ENCODE measurements at places on chromosomes 4 and X.
A peak's percentile ranks its signal among the peaks of the same experiment; 100 is the strongest.

GRCh38 chrX:108701633-108702032 lies 34.7 kb downstream of the IRS4 start:
- DNase-seq: no peak

GRCh38 chrX:10709276-10709675 lies 88.9 kb upstream of the MID1 start:
- DNase-seq: no peak

DNA sequence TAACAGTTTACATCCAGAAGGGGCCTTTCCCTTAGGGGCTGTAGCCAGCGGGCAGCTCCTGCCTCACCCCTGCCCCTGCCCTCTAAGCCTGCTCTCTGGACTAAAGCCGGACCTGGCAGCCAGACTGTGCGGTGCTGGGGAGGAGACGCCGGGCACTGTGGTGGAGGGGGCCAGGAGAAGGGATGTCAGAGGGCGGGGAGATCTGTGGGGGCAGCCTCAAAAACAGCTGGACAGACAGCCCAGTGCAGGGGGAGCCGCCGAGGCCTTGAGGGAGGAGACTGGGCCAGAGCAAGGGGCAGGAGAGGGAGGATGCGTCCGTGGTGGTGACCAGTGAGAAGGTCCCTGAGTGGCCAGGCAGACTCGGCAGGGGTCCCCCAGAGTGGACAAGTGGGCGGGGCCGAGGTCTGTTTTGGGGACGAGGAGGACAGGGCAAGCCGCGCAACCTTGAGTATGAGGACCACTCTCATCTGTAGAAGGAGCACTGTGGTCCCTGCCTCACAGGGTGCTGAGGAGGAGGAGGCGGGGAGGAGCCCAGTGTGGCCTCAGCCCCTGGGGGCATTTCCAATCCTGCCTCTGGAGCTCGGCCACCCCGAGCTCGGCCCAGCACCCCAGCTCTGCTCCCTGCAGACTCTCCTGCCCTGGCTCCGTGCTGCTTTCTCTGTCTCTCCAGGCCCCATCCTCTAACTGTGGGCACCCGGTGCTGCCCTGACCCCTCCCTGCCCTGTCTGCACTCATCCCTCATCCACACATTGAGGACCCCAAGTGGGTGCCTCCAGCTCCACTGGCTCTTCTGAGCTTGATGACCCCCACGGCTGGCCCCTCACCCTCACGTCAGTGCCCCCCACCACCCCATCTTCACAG lies 59.2 kb upstream of the NKX1-1 start:
- DNase-seq: no peak

DNA sequence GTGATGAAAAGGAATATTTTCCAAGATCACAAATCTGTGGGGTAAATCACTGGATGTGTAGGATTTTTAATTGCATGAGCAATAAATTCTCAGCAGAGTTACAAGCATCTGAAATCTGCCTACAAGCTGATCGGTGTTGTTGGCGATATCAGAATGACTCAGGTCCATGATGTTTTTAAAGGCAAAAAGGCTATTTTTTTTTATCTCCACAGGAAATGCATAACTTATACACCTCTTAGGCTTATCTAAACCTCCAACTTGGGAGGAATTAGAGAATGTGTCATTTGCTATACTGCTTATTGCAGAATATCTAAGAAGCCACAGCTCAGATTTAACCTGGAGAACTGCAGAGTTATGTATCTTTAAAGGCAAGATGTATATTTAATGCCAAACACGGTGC lies 61.6 kb downstream of the KIT start:
- DNase-seq: no peak

DNA sequence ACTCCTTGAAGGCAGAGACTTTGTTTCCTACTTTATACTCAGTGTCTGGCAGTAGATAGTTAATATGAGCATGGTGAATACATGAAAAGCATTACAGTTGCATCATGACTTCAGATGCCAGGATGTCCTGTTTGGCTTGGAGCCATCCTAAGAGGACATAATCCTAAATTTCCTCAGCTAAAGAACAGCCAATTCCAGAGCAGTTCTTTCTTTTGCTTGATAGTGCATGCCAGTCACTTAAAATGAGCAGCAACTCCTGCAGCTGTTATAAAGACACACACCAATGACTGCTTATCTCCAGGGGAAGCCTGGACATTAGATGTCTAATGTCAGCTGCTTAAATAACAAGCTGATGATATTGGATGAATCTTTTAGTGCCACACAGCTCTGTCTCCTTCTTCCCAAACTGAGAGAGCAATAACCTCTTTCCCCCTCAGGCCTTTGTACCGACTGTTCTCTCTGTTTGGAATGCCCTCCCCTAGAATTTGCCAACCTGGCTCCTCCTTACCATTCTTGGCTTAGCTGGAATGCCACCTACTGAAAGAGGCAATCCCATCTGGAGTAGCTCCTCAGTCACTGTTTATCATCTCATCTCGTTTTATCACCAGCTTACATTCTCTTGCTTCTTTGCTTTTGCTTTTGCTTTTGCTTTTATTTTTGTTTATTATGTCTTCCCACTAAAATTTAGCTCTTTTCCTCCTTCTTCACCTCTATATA lies 100.8 kb upstream of the USP38 start:
- no peak for DNase-seq

DNA sequence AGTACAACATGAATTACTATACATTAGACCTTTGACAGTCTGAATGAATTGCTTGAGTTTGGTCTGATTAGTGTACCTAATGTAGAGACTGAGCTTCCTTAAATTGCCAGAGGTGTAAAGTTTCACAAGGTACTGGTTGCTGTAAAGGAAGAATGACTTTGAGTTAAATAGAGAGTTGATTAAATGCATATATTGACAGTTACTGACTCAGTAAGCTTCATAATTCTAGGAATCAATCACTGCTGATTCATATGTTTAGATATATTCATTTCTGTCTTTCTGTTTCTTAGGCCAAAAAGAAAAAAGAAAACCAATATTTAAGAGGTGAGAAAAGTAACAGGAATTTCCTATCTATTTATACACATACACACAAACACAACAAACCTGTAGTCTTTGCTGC lies 16.2 kb upstream of the ART3 start:
- DNase-seq: no peak

DNA sequence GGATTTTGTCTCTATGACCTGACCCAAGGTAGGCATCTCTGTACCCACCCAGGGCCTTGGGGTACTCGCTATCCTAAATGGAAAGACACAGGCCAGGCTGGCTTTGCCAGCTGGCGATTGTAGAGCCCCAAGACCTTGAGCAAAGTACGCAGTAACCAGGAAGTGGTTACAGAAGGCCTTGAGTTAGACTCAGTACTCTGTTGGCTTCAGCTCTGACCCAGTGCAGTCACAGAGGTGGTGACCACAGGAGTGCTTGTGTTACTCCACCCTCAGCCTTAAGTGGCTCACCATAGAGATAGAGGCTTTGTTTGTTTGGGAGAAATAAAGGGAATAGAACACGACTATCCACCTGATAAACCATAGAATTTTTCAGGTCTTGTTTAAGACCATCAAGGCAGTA lies 880.5 kb upstream of the POU3F4 start:
- DNase-seq: no peak

- peak; percentile 0 for DNase-seq
Observed at GRCh38 chrX:155662282-155662681, 49.5 kb upstream of the TMLHE start.

DNA sequence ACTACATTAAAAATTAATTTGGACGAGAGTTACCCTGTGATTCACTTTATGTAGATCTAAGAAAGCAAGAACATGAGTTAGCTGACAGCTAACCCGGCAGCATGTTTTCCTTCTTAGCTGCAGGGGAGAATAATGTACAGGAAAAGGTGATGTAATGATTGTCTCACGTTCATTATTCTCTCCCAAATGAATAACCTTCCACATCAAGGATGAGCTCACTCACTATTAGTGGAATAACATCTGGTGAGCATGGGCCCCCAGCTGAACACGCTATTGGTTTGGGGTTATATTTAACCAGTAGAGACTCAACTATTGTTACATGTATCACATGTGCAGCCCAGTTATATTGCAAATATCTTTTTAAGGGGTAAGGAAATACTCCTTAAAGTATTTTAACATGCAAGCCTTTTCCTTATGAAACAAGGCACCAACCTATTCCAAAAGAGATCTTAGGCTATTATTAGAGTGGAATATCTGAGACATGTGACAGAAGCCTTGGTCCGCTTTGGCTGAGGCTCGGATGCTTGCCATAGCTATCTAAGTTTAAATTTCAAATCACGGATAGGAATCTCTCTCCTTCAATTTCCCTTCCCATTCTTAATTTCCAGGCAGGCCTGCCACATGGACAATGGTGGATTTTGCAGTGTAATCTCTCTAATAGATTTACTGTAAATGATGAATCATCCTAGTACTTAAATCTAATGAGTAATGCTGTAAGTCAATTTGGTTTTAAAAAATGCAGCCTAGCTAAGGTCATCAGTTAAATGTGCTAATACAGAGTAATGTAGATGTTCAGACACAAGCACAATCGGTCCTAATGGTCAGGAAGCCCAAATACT lies 99.0 kb upstream of the OTUD4 start:
- DNase-seq: peak; percentile 96

DNA sequence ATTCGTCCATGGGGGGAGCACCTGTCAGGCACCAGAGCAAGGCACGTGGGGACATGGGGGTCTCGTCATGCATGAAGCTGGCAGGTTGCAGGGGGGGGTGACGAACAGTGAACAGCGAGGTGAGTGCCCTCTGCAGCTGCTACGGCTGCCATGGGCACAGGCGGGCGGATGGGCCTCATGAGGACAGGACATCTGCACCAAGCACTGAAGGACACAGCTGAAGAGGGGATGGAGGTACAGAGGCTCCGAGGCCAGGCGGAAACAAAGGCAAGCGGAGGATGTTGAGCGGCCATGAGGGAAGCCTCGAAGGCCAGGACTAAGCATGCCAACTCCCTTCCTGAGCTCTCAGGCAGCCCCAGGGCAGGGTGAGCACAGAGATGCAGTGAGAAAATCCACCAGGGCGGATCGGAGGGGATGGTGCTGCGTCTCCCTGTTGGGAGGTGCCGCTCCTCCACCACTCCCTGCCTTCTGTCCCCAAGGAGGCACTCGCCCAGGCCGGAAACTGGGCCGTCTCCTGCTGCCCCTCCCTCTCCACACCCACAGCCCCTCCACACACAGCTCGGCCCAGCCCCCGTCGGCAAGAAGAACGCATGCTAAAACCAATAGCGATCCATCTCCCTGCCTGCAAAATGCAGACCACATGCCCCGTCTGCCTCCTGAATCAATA lies 24.6 kb downstream of the ABLIM2 start:
- no peak for DNase-seq

- peak; percentile 53 for DNase-seq
Observed at GRCh38 chr4:98977557-98977956, 18.0 kb upstream of the METAP1 start.

DNA sequence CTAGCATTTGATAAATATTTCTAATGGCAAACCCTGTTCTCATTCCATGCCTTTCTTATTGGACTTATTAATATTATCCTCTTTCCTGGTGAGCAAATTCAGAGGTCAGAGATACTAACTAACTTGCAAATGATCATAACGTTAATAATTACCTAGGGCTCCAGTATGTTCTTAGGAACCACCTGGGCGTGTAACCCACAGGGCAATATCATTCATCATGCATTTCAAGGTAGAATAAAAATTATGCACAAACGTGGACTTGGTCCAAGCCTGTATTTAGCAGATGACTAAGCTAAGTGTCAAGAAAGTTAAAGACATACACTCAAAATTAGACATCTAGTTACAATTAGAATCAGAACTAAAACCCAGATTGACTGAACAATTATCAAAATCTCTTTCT lies 850.1 kb downstream of the TRIML1 start:
- no peak for DNase-seq

GRCh38 chrX:148633218-148633908 lies 132.9 kb downstream of the AFF2 start:
- no peak for DNase-seq

- no peak for DNase-seq
Observed at GRCh38 chr4:149077181-149077580, 635.0 kb upstream of the NR3C2 start.

DNA sequence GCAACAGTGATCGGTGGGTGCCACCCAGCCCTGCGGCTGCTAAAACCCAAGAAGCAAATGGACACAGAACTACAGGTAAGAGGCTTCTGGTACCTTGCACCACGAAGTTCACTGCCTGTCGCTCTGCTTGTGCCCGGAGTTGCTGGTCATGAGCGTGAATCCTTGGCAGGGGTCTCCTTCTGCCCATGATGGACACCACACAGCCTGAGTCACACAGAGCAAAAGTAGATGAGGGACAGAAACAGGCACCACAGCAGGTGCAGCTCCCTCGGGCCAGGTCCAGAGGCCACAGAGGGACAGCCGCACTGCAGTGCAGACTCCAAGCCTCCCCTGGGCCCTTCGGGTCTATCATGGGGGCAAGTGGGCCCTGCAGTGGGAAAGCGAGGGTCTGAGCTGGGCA lies 22.4 kb downstream of the NAT8L start:
- no peak for DNase-seq

- DNase-seq: no peak
Observed at GRCh38 chr4:169677150-169677748, 56.9 kb downstream of the CLCN3 start.

- no peak for DNase-seq
Observed at GRCh38 chrX:806586-806985, 176.0 kb downstream of the SHOX start.

DNA sequence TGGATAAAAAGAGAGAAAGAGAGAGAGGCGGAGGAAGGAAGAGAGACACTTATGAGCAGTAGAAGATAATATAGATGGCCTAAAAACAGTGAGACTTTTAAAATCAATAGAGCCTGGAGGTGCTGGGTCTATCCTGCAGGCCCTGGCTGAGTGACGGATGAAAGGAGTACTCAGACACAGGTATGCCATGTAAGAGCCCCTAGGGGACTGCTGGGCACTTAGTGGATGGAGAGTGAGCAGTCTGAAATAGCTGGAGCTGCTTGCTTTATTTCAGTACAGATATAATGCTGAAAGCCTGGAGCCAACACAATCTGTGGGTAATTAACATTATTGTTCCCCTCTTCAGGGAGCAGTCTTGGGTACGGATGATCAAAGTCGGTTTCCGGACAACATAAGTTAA lies 578.6 kb downstream of the SPOCK3 start:
- no peak for DNase-seq

- peak; percentile 60 for DNase-seq
Observed at GRCh38 chrX:3638280-3638873, 75.1 kb downstream of the PRKX start.

GRCh38 chrX:153476666-153477363 lies 6.4 kb upstream of the HAUS7 start:
- peak; percentile 74 for DNase-seq

GRCh38 chrX:18354369-18355223 lies at the start of gene SCML2:
Gene SCML2 (minus strand): TSS chrX:18354688. CDS start chrX:18334071, 20,617 bp downstream.
- DNase-seq: peak; percentile 35

- DNase-seq: no peak
Observed at GRCh38 chr4:188551156-188551555, 411.9 kb downstream of the TRIML1 start.

DNA sequence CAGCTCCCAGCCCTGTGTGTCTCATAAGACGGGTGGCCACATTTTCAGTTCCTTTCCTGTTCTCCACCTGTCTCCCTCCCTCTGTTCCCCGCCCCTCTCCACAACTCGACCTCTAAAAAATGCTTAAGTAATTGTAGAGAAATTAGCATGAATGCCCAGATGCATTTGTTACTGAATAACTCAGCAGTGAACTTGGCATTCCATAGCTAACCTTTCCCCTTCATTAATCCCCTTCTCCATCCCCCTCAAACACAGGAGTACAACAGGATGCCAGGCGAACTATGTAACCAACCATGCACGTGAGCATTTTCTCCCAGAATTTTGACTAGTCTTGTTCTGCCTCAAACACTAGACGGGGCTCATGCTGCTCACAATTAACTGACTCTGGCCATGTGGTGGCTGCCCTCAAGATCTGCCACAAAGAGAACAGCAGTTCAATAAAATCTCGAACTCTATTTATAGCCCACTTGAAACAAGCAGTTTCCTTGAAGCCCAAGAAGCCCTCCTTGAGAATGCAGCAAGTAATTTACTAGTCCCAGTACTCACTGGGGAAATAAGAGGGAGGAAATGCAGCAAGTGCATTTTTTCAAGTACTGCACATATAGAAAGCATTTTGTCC lies 351.2 kb downstream of the ARHGAP24 start:
- peak; percentile 59 for DNase-seq

Data from fibroblast of the aortic adventitia (primary cell).